ENCODE measurements at places on chromosomes 1 and 21.

GRCh38 chr1:172185996-172186395 is 234.5 kb upstream of the C1orf105 start:
- no peak for DNase-seq

DNA sequence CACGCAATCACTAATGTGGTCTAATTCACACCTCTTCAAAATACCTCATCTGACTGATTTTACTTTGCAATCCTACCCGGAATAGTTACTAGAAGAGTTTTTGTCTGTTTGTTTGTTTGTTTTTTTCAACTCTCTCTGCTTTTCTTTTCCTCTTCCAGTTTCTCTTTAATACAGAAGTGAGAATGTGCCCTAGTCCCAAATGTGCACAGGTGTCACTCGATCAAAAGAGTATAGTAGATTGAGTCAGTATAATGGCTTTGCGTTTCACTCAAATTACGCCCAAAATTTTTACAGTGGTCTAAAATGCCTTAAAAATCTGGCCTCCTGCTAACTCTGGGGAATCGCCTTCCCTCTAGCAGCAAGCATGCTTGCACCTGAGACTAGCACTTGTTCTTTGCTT is 1536.8 kb downstream of the KCNT2 start:
- DNase-seq, result no peak

GRCh38 chr1:43529206-43529731 is 1.4 kb upstream of the PTPRF start:
- DNase-seq, result peak; percentile 90

DNA sequence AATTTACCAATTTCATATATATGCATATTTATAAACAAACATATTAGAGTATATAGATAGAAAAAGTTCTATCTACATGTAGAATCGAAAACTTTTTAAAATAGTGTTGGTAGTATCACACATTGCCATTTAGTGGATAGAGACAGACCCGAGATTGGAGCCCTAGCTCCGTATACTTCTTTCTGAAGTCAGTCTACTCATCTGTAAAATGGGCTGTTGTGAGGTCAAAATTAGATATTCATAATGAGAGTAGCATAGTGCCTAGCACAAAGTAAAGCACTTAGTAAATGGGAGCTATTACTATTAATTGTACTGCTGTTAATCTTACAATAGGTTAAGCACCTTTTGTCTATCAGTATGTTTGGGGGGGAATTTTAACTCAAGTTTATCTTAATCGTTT is 4.2 kb upstream of the RSPH1 start:
- DNase-seq, result no peak

GRCh38 chr1:54475357-54475881 is 69.2 kb upstream of the SSBP3 start:
- DNase-seq, result peak; percentile 73

- DNase-seq, result no peak
Observed at GRCh38 chr1:189007824-189008223, 1469.8 kb downstream of the BRINP3 start.

GRCh38 chr1:40785446-40785845 is 1.9 kb downstream of the KCNQ4 start:
- DNase-seq, result no peak

DNA sequence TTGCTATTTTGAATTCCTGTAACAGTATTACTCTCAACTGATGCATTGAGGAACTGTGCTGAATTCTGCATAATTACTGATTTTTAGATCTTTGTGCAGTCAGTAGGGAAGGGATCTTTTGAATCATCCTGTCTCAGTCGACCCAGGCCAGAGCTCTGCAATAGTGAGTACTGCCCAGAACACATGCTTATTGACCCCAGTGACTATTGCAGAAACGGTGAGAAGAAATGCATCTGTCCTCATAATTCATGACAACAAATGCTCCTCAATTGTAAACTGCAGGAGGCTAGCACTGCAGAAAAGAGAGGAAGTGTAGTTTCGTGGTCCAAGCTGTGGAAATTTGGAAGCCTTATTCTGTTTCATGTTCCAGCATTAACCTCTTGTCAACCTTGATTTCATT is 19.6 kb downstream of the EDARADD start:
- DNase-seq, result no peak

DNA sequence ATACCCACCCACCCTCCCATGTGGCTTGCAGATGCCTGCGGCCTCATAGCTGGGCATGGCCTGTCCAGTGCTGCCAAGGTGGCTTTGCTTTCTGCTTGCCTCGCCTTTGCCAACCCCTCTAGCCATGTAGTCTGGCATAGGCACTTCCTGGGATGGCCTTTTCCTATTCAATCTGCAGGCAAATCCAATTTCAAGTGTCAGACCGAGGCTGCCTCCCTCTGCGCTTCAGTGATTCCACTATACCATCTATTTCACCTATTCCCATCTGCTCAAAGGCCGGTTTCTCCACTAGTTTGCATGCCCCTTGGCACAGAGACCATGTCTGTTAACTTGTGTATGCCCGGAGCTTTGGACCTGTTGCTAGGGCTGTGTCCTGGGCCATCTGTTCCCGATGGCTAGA is 3.8 kb upstream of the ZBTB21 start:
- no peak for DNase-seq
